Naive thymus-derived CD8-positive, alpha-beta T cell (primary cell): ENCODE measurements at places on chromosomes 12 and 14.

GRCh38 chr12:52073531-52074381 lies 4.0 kb downstream of the ATG101 start:
- DNase-seq: no peak

DNA sequence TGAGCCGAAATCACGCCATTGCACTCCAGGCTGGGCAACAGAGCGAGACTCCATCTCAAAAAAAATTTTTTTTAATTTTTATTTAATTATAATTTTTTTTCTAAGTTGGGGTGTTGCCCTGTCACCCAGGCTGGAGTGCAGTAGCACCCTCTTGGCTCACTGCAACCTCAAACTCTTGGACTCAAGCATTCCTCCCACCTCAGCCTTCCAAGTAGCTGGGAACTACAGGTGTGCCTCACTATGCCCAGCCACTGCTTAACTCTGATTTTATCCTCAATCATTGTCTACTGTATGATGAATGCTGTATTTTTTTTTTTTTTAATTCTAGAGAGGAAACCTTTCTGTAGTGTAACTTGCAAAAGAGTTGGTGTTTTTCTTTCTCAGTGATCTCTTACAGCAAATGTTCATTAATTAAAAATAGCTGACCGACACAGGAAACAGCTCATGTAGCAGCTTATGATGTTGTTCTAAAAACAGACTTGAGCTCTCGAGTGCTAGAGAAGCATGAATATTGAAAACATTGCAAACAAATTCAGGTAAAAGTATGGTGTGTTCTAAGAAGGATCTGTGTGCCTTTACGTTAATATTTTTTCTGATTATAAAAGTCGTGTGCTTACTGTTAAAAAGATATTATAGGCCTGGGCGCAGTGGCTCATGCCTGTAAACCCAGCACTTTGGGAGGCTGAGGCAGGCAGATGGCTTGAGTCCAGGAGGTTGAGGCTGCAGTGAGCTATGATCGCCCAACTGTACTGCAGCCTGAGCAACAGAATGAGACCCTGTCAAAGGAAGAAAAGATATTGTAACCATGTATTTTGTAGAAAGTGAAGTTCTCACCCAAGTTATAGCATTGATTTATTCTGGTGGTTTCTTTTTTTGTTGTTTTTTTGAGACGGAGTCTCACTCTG lies 68.9 kb downstream of the FGD4 start:
- no peak for DNase-seq

DNA sequence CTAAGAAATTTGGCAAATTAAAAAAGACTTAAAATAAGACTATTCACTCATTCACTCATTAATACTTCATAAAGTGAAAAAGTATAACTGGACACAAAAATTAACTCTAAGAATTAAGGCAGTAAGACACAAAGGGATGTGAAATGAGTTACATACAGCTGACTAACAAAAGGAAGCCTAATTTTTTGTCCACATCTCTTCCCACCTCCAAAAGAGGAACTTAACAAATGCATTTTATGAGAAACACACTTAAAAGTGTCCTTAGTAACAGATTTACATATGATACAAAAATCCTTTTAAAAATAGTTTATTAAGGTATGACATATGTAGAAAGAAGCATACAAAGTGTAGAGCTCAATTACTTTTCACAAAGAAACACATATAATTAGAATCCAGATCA lies 88.9 kb downstream of the NUMB start:
- no peak for DNase-seq

GRCh38 chr12:1044696-1045095 lies 53.7 kb downstream of the ERC1 start:
- DNase-seq: no peak

- DNase-seq: no peak
These were observed 67.8 kb downstream of the FGD4 start for GRCh38 chr12:32466986-32467711.

- no peak for DNase-seq
These were observed 20.8 kb upstream of the PYROXD1 start for GRCh38 chr12:21416511-21417121.

GRCh38 chr12:122984612-122985337 lies 4.3 kb downstream of the ARL6IP4 start:
- DNase-seq: no peak

DNA sequence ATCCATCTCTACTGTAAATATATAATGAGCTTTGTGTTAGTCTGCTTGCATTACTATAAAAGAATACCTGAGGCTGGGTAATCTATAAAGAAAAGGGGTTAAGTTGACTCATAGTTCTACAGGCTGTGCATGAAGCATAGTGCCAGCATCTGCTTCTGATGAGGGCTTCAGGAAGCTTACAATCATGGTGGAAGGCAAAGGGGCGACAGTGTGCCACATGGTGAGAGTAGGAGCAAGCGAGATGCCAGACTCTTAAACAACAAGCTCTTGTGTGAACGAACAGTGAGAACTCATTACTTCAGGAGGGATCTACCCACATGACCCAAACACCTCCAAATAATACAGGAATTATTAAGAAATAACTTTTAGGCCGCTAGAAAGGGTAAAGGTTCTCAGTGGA lies 28.1 kb downstream of the APOBEC1 start:
- no peak for DNase-seq

GRCh38 chr12:50597200-50598195 lies 92.7 kb downstream of the DIP2B start:
- DNase-seq: no peak

DNA sequence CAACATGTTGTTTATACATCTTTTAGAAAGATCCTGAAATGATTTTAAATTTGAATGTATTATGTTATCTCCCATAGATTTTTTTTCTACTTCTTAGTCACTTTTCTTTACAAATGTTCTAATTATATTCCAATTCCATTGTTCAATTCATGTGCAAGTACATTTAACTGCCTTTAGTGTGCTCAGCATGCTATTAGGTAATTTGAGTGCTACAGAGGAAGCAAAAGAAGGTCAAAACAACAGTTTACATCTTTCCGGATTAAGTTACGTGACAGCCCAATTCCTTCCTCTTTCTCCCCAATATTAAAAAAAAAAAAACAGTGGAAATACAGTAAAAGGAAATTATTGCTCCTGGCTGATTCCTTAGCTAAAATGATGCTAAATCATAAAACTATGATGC lies 98.3 kb downstream of the RTN1 start:
- no peak for DNase-seq

DNA sequence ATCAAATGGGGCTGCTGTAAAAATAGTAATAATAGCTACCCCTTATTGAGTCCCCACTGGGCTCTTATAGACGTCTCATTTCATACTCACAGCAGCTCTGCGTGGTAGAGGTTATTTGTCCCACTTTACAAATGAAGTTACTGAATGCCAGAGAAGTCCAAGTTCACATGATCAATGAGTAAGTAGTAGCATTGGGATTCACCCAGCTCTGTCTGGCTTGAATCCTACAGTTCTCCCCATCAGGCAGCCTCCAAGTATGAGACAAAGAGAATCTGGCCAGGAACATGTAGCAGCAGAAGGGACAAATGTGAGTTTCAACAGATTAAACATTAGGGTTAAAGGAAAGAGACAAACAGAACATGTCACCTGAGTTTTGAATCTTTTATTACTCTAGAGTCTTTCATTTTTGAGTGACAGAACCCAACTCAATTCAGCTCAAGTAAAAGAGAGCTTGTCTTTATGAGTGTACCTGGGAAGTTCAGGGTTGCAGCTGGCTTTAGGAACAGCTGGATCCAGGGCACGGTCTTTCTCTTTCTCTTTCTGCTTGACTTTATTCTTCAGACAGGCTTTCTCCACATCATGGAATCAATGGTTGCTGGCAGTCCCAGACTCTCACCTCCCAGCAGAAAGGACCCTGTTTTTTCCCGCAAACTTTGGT lies 64.1 kb upstream of the JDP2 start:
- no peak for DNase-seq

- DNase-seq: no peak
These were observed 8.6 kb upstream of the KRT8 start for GRCh38 chr12:52913431-52913821.

DNA sequence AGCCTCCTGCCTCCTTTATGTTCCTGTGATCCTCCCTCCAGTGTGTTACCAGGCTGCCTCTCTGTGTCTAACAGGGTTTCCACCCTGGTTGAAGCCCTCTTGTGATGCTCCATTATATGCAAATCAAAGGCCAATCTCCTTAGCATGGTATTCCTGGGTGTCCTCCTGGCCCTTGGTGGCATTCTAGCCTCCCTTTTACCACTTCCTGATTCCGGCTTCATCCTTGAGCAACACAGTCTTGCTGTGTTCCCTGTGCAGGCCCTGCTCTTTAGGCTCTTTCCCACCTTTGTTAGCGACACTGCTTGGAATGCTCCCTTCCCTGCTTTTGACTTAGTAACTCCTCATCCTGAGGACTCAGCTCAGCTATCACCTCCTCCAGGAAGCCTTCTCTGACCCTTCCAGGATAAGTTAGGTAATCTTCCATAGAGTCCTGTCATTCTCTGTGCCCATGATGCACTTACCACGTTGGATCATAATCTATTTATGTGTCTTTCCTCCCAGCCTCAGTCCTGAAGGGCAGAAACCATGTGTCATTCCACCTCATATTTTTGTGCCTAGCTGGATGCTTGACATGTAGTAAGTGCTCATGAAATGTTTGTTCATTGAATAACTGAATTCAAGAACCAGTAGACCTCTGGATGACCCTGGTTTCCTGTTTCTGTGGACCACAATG lies 37.3 kb downstream of the PRKCH start:
- no peak for DNase-seq

DNA sequence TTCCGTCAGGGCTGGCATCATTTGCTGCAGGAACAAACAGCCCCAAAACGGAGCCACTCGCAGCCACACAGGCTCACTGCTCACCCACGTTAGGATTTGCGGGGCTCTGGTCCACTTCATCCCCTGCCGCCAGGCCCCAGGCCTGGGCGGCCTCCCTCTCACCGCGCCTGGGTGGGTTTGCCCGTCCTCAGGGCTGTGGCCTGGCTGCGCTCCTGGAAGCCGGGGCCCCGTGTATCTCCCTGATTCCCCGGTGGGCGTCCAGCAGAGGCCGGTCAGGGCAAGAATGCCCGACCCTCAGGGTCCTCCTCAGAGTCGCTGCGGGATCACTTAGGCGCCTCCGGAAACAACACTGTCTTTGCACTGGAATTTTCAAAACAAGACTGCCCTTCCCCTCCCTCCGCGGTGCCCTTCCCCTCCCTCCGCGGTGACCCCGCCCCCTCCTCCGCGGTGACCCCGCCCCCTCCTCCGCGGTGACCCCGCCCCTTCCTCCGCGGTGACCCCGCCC lies 15.7 kb upstream of the FBRSL1 start:
- no peak for DNase-seq

GRCh38 chr14:61140271-61140670 lies 140.9 kb downstream of the TMEM30B start:
- no peak for DNase-seq

- no peak for DNase-seq
These were observed 3.0 kb upstream of the BLTP3B start for GRCh38 chr12:100145643-100146042.

DNA sequence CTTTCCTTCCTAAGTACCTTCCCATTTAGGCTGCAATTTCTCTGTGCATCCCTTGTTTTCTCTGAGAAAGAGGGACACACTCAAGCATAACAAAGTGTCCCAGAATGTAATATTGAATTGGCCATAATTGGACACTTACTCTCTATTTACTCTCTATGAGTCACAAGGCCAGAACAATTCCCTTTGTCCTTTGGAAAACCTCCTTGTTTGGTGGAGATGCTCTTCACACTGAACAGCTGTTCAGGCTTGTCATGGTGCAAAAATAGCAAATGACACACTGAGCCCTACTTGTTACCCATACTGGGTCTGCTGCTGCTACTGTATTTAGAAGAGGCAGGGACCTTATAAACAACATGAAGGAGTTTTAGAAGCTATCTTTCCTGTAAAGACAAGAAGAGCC lies 1590.5 kb upstream of the TMEM132C start:
- no peak for DNase-seq

DNA sequence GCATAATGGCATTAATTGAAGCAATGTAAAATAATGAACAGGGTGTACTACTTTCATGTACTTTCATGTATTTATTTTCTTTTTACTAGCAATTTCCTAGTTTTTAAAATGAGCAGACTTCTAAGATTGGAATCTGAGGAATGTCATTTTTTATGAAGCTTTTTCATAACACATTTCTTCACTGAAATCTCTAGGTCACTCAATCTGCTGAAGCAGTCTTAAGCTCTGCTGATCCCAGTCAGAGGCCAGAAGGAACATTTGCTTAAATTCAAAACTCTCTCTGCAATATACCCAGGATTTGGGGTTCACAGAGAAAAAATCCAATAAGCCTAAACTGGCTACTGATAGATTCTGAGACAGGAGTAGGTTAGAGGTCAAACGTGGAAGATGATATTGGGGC lies 73.6 kb upstream of the CNTN1 start:
- no peak for DNase-seq

- no peak for DNase-seq
These were observed 1.8 kb downstream of the STON2 start for GRCh38 chr14:81398196-81398891.

- DNase-seq: no peak
These were observed 46.2 kb downstream of the PAWR start for GRCh38 chr12:79644274-79645234.

GRCh38 chr12:3002646-3003045 lies 43.4 kb downstream of the TEAD4 start:
- DNase-seq: no peak

DNA sequence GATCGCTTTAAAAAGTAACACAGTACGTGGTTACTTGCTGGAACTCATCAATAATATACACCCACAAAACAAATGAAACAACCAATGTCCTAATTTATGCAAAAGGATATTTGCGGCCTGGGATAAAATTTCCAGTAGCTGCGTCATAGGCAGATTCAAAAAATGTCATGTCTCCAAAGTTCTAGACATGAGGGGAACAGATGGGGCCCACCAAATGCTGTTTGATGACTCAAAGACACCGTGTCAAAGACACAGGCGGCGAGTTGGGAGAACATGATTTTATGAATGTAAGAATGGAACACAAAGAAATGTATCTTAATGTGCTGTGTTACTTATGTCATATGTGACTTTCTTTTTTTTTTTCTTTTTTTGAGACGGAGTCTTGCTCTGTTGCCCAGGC lies 34.3 kb upstream of the NCOR2 start:
- DNase-seq: no peak

- no peak for DNase-seq
These were observed 42.8 kb downstream of the ACSM4 start for GRCh38 chr12:7346551-7347225.

DNA sequence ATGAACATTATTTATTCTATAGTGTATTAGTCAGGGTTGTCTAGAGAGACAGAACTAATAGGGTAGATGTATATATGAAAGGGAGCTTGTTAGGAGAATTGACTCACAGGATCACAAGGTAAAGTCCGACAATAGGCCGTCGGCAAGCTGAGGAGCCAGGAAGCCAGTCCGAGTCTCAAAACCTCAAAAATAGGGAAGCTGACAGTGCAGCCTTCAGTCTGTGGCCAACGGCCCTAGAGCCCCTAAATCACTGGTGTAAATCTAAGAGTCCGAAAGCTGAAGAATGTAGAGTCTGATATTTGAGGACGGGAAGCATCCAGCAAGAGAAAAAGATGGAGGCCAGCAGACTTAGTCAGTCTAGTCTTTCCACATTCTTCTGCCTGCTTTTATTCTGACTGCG lies 912.2 kb downstream of the FLRT2 start:
- DNase-seq: no peak

- no peak for DNase-seq
These were observed 1.6 kb upstream of the PRPH start for GRCh38 chr12:49293056-49293956.

- no peak for DNase-seq
These were observed 17.1 kb downstream of the MRPL42 start for GRCh38 chr12:93484315-93484981.

- DNase-seq: no peak
These were observed 11.0 kb downstream of the PAPLN start for GRCh38 chr14:73248108-73248868.
